Adipocyte (in vitro differentiated cells): ENCODE measurements at places on chromosomes 7 and 10.

DNA sequence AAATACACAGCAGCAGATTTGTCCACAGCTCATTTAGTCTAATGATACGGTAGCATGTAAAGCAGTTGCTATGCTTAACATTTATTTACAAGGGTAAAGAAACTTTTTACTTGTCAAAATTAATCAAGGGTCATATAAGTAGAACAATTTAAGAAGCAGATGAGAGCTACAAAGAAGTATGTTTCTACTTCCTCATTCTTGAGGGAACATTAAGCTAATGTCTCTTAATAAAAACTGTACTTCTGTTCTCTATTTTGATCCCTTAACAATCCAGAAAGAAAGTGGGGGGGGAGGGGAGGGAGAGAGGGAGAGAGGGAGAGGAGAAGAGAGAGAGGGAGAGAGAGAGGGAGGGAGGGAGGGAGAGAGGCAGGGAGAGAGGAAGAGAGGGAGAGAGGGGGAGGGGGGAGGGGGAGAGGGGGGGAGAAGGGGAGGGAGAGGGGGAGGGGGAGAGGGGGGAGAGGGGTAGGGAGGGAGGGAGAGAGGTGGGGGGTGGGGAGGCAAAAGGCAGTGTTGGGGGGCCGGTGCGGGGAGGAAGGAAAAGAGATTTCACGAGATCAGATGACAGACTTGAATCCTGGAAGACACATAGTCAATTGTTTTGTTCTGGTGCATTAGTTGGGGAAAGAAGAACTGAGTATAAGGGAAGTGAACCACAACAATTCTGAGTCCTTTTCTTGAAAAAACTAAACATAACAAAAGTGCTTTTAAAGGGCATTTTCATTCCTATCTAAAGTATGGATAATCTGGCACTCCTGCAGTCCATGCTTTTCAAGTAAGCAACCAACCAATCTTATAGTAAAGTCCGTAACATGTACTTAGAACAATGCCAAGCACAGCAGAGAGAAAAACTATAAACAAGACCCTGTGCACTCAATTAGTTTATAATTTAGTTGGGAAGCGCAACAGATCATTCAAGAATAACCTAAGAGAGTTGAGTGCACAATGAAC, 128.0 kb downstream of the USP6NL start:
- DNase-seq = no peak

GRCh38 chr10:24519950-24520349, 203.7 kb downstream of the ARHGAP21 start:
- DNase-seq = no peak

DNA sequence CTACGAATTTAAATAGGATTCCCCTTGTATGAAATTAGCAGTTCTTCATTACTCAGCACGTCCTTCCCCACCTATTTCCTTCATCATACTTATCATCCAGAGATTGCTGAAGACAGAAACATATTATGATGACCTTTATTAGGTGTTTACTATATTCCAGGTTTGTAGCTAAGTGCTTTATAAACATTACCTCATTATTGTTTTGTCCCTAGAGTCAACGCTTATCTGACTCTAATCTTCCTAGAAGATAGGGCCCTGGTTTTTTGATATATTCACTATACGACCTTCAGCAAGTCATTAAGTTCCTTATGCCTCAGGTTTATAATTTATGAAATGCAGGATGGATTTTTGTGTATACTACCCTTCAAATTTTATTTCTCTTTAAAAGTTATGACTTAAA, 36.8 kb upstream of the NRP1 start:
- no peak for DNase-seq

GRCh38 chr7:151687523-151688235, 168.0 kb upstream of the RHEB start:
- DNase-seq = peak; percentile 93

DNA sequence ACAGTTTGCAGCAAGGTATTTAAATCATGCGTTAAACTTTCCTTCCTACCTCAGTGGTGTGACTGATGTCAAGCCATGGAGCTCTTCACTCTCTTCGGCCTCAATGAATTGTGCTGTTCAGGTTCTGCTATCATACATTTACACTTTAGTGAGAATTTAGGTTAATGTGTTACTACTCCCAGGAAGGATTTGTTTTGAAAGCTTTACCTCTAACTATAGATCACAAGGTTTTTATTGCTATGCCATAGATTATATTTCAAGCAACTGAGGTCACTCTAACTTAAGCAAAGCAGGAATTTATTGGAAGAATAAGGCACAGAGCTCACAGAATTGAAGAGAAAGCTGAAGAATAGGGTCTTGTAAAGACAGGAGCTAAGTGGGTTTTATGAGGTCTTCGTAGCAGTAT, 11.0 kb upstream of the ADD3 start:
- DNase-seq = no peak
